RCC 7860 (cell line): ENCODE measurements at places on chromosomes 3 and 15.

DNA sequence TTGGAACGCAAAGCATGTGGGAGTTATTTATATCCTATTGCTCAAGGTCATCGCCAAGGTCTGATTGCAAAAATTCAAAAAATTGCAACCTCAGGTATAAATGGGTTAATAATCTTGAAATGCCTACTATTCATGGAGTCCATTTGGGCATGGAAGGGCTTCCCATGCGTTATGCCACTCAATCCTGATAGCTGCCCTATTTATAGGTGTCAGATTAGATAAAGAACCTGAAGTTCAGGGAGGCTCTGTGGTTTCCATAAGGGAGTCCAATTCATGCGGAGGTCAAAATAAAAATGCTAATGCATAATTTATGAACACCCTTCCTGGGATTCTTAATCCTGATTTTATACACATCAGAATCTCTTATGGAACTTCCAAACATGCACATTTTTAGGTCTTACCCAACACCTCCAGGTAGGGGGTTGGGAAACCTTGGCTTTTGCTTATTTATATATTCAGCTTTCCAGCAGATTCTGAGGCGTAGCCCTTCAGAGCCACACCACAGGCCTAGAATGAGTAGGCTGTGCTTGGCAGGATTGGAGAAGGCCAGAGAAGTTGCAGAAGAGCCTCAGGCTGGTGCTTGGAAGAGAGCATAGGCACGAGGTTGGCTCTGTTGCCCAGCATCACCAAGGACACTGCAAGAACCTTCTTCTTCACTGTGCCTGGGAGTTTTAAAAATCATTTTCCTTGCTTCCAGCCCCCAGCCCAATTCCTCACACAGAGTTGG lies 324.4 kb upstream of the CFAP20DC start:
- no peak for DNase-seq

DNA sequence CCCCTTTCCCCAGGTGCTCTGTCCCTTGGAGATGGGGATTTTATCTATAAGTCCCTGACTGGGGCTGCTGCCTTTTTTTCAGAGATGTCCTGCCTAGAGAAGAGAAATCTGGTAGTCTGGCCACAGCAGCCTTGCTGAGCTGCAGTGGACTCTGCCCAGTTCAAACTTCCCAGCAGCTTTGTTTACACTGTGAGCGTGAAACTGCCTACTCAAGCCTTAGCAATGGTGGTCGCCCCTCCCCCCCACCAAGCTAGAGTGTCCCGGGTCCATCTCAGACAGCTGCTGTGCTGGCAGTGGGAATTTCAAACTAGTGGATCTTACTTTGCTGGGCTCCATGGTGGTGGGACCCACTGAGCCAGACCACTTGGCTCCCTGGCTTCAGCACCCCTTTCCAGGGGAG lies 38.9 kb downstream of the TMEM266 start:
- DNase-seq: no peak

GRCh38 chr3:113295463-113295862 lies 84.1 kb downstream of the BOC start:
- DNase-seq: no peak

DNA sequence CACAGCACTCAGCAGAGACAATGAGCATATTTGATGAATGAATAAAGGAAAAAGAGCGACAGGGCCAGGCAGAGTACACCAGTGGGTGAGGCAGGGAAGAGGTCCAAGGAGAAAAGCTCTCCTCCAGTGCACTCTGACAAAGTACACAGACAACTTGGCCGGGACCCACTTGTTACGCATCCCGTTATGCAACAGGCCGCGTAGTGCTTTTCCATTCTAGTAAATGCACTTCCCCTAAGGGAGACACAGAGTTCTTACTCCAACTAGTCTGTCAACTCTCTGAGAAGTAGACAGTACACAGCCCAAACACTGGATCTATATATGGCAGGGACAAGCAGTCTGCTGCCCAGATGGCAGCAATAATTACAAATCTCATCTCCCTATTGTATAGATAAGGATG lies 18.5 kb downstream of the LARP6 start:
- no peak for DNase-seq

DNA sequence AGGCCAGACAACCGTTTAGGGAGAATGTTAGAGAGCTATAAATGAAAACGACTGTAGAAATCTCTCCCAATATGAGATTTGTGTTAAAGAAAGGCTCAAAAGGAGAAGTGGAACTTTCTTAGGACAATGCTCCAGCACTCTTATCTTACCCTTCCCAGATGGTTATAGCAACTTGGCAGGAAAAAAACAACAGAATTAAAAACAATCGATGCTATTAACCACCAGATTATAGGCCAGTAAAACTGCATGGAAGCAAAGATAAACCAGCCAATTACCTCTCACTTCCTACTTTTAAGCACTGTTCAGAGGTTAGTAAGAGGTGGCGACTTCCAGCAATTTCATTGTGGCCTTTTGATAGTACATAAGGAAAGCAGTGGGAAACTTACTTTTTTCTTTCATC lies 72.9 kb downstream of the TMCC1 start:
- DNase-seq: no peak

GRCh38 chr3:58288011-58288728 lies 17.9 kb upstream of the RPP14 start:
- no peak for DNase-seq

- DNase-seq: no peak
Observed at GRCh38 chr3:10387881-10388609, 67.1 kb upstream of the SEC13 start.
